Femur (tissue), 1 donor: ENCODE measurements at places on chromosomes 4 and X.

- no peak for DNase-seq
Measured at GRCh38 chr4:78040431-78040830, 16.7 kb upstream of the FRAS1 start.

DNA sequence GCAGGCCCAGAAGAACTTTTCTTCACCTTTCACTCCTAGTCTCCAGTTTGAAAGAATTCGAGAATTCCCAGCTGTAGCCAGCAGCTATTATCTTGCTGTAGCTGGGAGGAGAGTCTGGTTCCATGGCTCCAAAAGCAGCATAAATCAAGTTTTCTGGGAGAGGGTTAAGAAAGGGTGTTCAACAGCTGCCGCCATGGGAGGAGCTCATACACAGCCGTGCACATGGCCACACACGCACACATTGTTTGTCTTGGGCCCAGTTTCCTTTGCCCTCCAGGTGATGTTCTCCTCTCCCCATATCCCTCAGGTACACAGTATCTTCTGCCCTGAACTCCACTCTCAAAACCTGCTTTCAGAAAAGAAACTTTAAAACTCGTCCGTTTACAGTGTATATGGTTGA lies 4.1 kb upstream of the GPC3 start:
- DNase-seq, result no peak

DNA sequence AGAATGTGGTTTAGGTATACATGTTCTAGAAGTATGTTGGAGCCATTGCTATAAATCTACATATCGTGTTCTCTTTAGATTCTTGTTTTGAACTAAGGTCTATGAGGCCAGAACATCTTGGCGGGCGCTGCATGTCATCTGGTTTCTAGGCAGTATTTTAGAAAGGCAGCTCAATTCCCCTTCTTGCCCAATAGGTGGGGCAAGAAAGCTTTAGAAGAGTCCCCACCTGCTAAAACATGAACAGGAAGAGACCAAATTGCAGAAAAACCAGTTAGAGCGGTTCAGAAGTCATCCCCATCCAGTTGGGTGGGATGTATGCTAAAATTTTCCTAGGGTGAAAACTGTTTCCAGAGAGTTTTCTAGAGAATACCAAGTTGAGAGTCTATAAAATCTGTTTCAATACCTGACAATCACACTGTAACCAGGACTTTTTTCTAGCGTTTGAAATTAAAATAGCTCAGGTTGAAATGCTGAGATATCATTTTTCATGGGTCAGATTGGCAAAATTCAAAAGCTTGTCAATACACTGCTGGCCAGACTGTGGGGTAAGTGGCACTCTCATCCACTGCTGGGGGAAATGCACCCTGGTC lies 17.5 kb upstream of the SH3KBP1 start:
- DNase-seq, result peak; percentile 34

GRCh38 chr4:36244257-36245082 lies at the start of gene ARAP2:
Gene ARAP2 (minus strand): TSS chr4:36244514. CDS start chr4:36229486, 15,028 bp downstream.
- DNase-seq, result peak; percentile 47

GRCh38 chrX:56788717-56789122 lies 59.7 kb downstream of the NBDY start:
- DNase-seq, result peak; percentile 8

- DNase-seq, result no peak
Measured at GRCh38 chrX:74449937-74450330, 28.6 kb downstream of the SLC16A2 start.

GRCh38 chr4:181859439-181859838 lies 383.8 kb upstream of the TENM3 start:
- DNase-seq, result no peak

DNA sequence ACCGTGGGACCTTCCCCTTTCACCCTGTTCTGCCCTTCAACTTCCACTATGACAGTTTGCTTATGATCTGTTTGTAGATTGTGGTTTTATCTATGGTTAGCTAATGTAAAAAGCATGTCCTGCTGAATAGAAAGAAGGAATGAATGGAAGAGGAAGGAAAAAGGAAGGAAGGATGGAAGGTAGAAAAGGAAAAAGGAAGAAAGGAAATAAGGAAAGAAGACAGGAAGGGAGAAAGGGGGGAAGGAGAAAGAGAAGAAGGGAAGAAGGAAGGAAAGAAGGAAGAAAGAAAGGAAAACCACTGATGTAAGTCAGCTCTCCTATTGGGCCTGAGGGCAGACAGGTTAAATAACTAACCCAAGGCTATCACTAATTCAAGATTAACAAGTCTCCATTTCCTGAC lies 319.1 kb upstream of the KLF3 start:
- DNase-seq, result no peak

DNA sequence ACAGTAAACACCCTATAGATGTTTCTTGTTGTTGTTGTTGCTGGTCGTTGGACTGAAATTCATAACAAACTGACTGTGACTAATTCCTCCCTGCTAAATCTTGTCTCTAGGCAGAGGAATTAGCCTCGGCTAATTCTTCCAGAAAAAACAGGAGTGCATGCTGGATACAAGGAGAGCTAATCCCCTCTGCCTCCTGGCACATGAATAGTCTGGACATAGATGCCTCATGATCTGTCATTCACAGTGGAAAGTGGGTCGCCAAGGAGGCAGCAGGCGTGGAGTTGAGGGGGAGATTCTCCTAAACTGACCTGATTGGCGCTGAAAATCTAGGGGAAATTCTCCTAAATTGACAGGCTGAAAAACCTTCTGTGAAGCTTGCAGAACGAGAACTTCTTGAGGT lies 220.1 kb downstream of the DCTD start:
- DNase-seq, result no peak

- peak; percentile 21 for DNase-seq
Measured at GRCh38 chrX:136608295-136608933, 39.5 kb upstream of the CD40LG start.

DNA sequence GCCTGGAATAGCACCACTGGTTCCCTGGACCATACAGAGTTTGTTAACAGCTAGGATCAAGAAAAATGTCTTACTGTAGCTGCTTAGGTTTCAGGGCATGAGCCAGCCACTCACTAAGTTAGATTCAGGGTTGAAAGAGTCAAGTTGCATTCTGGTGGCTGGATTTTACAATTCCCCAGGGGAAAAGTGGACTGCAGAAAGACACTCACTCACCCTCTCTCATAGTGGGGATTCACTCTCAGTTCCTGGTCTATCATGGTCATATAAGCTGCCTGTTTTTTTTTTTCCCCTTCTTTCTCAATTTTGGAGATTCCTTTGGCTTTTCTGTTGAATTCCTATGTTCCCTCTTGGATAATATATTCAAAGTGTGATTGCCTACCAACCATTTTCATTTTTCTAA lies 744.2 kb upstream of the GRIA3 start:
- DNase-seq, result no peak

GRCh38 chr4:25011135-25011866 lies 19.4 kb downstream of the LGI2 start:
- no peak for DNase-seq

GRCh38 chr4:105092356-105092755 lies 54.3 kb upstream of the TET2 start:
- DNase-seq, result no peak

DNA sequence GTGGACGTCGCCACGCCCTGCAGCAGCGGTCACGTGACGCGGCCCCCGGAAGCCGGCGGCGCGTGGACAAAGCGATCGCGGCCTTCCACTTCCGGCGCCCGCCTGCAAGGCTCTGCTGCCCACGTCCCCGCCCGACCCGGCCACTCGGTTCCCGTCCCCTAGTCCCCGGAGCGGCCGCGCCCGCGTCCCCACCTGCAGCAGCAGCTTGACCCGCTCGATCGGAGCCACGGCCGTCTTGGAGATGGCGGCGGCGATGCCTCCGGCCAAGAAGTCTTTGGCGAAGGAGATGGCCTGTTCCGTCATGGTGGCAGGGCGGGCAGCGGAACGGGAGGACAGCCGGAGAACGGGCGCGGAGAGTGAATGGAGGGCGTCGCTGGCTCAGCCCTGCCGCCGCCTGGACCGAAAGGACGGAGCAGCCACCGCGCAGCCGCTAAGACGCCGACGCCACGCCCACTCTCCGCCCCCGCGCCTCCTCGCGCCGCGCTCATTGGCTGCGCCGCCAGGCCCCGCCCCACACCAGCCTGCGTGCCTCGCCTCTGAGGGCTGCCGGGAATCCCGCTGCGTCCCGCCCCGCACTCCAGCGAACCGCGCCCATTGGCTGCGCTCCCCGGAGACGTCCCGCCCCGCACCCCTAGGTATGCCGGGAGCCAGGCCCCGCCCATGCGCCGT lies at the start of gene SLC25A6:
Gene SLC25A6 (minus strand): TSS at position 407 of the 669 bp plus-strand sequence. CDS start 104 bp downstream, at position 303.
- peak; percentile 99 for DNase-seq

DNA sequence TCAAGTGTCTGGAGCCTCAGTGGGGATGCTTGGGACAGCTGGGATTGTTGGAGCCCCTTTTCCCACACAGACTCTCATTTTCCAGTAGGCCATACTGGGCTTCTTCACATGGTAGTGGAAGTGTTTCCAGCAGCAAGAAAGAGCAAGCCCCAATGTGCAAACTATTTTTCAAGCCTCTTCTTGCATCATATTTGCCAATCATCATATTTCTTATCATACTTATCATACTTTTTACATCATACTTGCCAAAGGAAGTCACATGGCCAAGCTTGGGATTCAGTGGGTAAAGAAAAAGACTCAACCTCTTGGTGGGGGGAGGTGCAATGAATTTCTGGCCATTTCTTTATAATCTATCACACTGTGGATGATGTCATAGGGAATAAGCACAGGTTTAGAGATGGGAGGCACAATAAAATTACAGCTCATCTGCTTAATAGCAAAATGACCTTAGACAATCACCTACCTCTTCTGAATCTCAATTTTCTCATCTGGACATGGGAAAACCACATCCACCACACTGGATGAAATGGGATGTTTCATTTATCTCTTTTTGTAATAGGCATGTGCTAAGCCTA lies 174.2 kb downstream of the MID1IP1 start:
- no peak for DNase-seq

GRCh38 chr4:109861916-109862511 lies 14.1 kb downstream of the LRIT3 start:
- DNase-seq, result no peak

DNA sequence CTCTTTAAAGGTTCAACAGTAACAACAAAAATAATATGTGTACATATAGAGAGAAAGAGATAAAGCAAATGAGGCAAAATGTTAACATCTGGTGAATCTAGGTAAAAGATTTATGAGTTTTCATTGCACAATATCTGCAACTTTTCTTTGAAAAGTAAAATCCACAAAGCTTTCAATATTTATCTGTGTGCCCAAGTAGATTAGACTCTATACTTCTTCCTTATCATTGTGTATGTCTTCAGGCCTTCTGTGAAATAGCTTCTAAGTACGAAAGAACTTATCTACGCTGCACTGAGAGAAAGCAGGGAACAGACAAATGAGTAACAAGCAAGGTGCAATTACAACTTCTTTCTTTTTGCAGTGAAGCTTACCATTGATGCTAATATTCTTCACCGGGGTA lies 81.6 kb downstream of the NPNT start:
- no peak for DNase-seq

DNA sequence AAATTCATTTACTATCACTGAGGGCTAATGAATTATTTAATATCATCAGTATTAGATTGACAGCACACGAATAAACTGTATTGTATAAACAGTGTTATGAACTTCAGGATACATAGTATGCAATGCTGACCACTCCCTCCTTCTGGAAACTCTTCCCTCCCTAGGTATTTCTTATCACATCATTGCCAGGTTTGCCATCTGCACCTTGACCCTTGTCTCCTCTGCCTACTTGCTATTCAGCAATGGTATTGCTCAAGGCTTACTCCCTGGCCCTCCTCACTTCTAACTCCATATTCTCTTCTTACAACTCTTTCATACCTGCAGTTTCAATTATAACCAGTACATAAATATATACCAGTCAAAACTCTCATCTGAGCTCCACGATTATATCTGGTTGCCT lies 38.9 kb downstream of the ATP8A1 start:
- DNase-seq, result no peak

DNA sequence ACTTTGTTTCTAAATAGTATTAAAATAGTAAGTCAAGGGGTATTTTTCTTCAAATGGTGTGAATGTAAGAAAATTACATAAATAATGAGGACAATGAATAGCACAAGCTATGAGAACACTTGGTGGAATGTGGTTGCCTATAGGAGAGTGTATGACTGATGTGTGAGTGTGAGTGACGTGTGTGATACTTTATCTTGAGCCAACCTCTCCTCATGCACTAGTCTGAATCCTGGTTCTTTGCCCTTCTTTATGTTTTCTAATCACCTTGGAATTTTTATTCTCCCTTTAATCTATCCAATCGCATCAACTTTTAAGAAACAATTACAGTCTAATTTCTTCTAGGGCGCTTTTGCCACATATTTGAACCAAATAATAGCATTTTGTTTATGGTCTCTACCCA lies 98.2 kb downstream of the YIPF7 start:
- no peak for DNase-seq
